ENCODE measurements at places on chromosomes 4 and X.

GRCh38 chrX:1137531-1137930 lies 74.9 kb downstream of the CRLF2 start:
- no peak for DNase-seq

GRCh38 chr4:108287834-108288413 lies 119.2 kb upstream of the LEF1 start:
- DNase-seq = no peak

DNA sequence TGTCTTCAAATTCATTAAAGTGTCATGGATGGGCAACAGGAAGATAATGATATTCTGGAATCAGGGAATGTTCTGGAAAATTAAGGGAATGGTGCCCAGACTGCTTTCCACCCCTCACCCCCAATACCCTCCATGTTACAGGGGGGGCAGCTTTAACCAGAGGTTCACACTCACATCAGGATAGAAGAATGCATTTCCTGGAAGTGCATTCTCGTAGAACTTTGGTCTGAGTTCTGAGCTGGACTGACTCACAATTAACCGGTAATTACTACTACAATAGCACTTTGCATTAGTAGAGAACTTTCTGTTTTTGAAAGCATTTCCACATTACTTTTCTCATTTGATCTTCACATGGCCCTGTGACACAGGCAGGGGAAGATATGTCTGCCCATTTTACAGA lies 52.5 kb upstream of the SHISA3 start:
- no peak for DNase-seq

DNA sequence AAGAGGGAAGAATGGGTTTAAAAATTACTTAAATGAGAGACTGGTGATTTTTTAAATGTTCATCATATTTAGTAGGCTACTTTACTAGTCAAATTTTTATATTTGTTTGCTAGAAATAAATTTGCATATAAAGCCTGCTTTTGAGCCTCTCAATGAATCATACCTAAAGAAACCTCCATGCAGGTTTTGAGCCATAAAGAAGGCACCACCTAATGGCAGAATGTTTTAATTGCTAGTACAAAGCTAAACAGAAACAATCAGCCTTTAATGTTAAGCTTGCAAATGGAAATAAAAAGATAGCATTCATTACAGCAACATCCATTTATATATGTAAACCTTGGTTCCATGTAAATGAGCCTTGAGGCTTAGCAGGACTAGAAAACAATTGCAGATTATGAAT lies 989.7 kb downstream of the CCSER1 start:
- no peak for DNase-seq

DNA sequence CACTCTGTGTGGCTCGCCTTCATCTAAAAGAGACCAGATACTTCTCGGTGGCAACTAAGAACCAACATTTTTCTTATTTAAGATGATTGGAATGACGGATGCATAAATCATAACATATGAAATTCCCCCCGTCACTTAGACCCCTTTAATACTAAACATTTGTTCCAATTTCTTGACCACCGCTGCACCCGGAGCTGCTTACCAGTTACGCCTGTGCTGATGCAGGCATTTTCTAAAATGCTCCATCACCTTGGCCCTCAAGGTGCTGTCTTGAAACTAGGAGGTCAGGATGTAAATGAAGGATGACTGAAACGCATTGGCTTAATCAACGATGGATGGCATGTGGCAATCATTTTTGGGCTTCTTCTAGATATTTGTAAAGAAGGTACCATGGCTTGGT lies 130.0 kb downstream of the CPZ start:
- no peak for DNase-seq

GRCh38 chr4:122539861-122540465 lies 80.9 kb downstream of the IL21 start:
- DNase-seq = peak; percentile 4

DNA sequence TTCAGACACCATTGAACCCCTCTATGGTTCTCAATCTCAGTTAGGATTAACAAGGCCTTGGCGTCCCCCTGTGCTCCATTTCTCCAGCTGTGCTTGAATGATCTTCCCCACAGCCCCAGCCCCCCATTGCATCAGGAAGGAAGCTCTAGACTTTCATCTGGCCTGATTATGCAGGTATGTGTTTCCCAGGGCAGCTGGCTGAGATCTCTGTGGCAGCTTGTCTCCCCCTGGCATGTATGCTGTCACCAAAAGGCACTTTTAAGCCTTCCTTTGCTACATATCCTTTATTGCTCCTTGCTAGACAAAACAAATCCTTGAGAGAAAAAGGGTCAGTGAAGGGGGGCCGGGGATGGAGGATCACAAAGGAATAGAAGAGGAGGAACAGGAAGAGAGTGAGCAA lies 1056.0 kb upstream of the SLIT2 start:
- no peak for DNase-seq

- peak; percentile 13 for DNase-seq
Measured at GRCh38 chr4:80182237-80182866, 15.0 kb upstream of the PRDM8 start.

DNA sequence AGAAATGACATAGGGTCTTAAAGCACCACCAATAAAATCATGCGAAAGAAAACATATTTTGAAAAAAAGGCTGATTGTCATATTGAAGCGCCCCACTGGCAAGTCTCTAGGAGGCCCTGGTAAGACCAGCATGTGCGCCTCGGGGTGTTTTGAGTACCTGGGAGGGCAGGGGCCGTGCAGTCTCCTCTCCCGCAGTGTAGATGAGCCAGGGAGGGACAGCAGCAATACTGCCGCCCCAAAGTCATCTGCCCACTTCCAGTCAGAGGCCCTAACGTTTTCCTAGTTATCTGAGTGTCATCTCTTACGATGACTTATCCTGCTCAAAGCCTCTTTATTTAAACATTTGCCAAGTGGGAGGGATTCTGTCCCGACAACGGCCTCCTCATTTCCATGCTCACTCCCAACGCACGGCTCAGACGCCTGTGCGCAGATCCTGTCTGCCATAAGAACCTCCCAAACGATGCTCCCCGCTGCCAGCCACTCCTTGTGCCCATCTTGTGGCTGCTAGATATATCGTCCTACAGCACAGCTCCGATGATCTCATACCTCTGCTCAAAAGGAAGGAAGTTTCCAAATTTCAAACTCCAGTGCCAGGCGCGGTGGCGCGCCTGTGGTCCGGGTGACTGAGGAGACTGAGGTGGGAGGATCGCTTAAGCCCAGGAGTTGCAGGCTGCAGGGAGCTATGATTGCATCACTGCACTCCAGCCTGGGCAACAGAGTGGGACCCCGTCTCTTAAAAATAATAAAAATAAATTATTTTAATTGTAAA lies 17.2 kb upstream of the SCRG1 start:
- DNase-seq = no peak

- DNase-seq = peak; percentile 44
Measured at GRCh38 chr4:26069218-26069617, 155.2 kb downstream of the SMIM20 start.

DNA sequence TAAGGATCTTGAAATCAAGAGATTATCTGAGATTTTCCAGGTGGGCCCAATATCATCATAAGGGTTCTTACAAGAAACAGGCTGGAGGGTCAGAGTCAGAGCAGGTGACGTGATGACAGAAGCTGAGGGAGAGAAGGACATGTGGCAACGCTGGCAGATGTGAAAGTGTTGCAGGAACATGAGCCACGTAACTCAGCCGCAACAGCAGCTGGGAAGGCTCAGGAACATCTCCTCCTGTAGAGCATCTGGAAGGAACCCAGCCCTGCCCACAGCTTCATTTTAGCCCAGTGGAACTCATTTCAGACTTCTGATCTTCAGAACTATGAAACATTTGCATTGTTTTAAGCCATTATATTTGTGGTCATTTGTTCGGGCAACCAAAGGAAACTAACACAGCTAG lies 156.3 kb upstream of the VEGFC start:
- peak; percentile 34 for DNase-seq

GRCh38 chr4:67109276-67109675 lies 436.0 kb downstream of the CENPC start:
- DNase-seq = no peak

- DNase-seq = no peak
Measured at GRCh38 chr4:80144676-80145470, 52.4 kb upstream of the PRDM8 start.

DNA sequence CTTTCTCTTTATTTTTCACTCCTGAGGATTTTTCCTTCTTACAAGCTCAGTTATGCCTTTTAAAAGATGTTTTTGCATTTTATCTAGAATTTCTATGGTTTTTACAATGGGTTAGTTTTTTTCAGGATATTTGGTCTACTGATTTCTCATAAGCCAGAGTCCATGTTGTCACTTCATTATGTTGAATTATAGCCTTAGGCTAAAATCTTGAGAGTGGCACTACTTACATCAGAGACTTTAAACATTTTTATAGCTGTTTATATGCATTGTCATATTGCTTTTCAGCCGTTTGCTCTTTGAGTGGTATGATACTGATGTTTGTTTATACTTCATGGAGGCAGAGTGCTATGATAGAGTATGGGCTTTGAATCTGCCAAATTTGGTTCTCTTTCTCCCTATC lies 36.4 kb downstream of the CXorf58 start:
- no peak for DNase-seq

DNA sequence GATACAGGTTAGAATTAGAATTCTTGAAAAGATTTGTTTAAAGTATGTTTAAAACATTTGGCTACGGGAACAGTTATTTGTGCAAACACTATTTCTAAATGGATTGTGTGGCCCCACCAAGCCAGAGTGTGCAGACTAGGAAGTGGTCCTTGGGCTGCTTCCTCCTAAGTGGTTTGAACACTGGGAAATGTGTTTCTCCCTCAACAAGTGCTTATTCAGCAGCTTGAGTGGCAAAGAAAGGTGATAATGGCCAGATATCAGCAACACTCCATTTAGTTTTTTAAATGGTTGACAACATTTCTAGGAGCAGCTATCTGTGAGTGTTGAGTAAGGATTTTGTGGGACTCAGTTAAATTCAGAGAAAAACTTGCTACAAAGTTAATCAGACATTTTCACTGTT lies 141.4 kb upstream of the LNX1 start:
- DNase-seq = no peak

DNA sequence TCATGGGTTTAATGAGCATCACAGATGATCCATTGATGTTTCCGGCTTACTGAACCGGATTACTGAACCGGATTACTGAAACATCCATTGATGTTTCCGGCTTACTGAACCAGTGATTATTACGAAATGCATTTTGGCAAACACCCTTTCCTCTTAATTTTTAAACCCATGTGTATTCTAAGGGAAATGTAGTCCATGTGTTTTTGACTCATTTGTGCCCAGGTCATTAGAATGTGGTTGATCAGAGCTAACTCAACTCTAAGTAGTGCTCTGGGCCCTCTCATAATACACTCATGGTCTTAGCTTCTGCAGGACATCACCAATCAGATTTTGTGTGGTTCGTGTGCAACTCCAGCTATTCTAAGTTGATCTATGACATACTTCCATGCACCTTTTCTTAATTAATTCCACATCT lies 141.6 kb downstream of the SPATA18 start:
- DNase-seq = peak; percentile 8

DNA sequence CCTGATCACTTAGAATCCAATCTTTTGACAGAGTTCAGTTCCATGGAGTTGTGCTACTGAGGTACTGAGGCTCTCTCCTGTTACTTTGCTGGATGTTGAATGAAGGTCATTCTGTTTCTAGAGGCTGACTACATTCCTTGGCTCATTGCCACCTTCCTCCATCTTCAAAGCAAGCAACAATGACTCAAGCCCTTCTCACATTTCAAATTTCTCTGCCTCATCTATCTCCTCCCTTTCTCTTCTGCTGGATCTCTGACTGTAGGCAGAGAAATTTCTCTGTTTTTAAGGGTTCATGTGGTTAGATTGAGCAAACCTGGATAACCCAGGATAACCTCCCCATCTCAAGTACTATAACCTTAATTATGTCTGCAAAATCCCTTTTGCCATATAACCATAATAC lies 775.4 kb downstream of the STPG2 start:
- no peak for DNase-seq

DNA sequence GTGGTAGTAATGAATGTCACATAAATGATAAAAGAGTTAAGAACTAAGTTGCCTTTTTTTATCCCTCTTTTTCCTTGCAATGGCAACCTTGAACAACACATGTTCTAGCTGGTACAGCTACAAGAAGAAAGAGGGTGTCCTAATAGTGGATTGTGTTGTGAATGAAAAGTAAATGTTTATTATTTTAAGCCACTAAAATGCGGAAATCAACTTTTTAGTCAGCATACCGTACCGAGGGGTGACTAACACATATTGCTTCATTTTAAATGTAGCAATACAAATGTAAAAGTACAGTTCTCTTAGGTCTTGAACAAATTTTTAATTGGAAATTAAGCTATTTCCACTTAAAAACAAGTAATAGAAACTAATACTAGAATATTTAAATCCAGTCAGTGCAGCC lies 17.7 kb upstream of the AP1AR start:
- DNase-seq = peak; percentile 85

Measured in EH (cell line).